Prostate gland (tissue), 2 donors: ENCODE measurements at places on chromosomes 6 and 20.

DNA sequence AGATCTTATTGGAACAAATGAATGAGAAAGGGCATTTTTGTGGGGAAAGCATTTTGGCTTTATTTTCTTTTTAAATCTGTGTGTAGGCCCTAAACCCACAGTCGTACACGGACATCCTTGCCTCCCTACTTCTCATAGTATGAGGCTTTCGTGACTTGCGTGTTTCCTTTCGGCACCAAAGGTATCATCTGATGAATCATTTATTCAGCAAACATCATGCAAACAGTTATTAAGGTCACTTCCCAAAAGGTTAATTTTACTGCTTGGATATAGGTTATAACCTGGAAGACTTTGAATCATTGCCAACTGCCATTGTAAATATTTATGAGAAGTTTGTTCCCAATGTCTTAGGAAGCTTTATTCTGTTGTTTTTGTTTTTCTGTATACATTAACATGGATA lies 15.1 kb upstream of the SLC22A2 start:
- DNase-seq: no peak

- DNase-seq: no peak
Measured at GRCh38 chr6:26489996-26490964, 9.8 kb upstream of the BTN1A1 start.

GRCh38 chr6:35034411-35035191 lies 106.5 kb downstream of the TCP11 start:
- peak; percentile 41 for DNase-seq

DNA sequence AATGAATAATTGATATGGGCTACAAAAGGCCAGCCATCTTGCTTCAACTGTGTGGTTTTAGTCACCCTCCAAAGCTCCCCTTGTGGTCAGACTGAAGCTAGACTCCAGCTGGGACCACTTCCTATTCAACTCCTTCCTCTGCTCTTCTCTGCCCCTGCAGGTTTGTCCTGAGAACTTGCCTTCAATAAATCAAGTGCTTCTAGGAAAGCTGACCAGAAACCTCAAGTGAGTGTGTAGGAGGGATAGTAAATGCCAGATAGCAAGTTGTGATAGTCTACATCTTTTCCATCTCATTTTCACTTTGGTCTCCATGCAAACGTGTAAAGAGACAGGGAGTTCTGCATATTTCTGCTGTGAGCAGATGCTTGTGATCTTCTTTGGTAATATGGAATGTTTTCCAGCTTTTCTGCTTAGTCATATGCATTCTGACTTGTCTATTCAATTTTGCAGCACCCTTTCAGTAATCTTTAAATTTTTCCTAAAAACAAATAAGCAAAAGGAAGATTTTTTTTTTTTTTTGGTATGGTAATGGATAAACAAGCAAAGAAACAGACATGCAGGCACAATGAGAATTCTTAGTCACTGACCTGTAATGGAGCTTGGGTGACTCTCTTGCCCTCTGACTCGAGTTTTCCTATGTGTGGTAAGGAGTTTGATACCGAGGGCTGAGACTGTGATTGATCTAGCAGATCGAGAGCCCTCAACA lies 201.3 kb upstream of the BTBD3 start:
- no peak for DNase-seq

DNA sequence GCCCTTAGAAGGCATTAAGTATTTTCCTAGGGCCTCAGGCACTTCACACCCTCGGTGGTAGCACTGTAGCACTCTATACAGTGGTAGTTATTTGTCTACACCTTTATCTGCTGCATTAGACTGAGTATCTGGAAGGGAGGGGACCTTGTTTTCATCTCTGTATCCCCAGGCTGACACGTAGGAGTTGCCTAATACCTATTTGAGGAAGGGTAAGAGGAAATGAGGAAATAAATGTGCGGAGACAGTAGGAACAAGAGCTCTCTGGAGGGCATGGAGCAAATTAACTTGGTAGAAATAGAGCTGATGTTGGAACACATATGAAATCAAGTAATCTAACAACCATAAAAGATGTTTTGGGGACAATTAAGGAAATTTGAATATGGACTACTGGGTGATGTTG lies 3.9 kb downstream of the CNPY3 start:
- no peak for DNase-seq

- DNase-seq: no peak
Measured at GRCh38 chr6:17910189-17910588, 77.2 kb downstream of the KIF13A start.
